ENCODE measurements at places on chromosomes 2 and 18.

DNA sequence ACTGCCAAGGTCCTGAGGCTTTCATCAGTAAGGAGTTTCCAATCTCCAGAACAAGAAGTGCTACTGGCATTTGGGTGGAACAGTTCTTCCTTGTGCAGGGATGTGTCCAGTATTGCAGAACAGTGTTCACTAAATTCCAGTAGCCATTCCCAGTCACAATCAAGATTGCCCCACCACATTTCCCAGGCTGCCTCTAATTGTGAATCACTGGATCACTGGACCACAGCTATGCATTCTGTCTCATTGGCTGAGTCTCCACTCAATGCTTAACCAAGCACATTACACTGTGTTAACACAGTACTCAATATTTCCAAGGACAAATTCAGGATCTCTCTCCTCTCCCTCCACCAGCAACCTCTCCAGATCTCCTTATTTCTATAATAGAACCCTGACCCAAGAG lies 160.2 kb upstream of the CCDC150 start:
- DNase-seq = no peak

DNA sequence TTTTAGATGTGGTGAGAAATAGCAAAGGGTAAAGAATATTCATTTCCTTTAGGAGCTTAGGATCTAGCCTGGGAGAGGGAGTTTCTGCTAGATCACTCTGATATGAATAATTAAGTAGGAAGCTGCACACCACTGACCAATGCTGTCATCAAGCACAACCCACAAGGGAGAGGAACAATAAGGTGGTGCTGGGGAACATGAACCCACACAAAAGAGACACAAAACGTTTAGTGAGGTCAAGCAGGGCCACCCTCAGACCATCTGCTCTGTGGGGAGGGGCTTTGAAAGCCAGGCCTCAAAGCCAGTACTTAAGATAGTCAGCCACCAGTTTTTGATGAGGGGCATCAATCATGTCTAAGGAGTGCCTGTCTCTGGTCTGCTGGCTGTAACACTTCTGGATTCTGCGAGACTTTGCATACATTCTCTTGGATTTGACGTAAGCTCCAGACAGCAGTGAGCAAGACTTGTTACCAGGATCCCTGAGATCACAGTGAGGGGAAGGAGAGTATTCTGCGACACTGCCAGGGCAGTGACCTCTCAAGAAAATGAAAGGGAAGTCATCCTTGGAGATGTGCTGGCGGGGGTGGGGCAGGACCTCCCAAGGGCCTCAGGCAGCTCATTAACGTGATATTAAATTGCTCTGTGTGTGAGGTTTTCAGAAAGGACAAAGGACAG lies 127.0 kb downstream of the CCBE1 start:
- DNase-seq = no peak

DNA sequence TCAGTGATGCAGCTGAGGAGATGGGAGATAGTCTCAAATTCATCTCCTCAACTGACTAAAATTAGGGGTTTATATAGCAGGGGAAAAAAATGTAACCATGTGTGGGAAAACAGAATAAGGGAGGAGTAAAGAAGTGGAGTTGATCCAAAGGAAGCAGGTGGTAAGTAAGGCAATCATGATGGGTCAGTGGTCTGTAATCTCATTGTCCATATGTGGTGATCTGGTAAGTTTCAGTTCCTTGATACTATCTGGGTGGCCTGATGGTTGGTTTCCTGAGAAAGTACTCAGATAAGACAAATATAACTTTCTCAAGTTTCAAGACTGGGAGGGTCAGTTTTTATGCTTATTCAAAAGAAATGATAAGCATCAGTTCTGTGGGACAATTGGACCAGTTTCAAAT lies 312.3 kb upstream of the KCNJ3 start:
- DNase-seq = no peak

- DNase-seq = no peak
Measured at GRCh38 chr18:73741946-73742345, 405.7 kb downstream of the FBXO15 start.

GRCh38 chr2:109231996-109232705 lies 103.1 kb downstream of the SH3RF3 start:
- no peak for DNase-seq

DNA sequence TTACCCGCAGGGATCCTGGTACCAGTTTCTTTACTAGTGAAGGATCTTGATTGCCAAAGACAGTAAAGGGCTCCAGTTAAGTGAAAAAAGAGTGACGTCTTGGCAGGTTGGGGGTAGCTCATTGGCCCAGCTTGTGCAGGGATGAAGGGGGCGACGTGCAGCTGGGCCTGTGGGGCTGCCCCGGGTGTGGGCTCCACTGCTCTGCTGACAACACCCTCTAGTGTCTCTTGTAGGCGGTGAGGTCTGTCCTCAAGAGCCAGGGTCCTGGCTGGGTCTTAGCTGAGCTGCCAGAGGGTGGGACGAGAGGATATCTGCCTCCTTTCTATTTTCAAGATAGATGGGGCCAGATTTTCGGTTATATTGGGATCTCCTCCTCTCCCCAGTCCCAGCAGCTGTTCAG lies 6.1 kb downstream of the ARHGEF4 start:
- DNase-seq = no peak

GRCh38 chr18:56637711-56638231 lies 621 bp downstream of the TXNL1 start:
- DNase-seq = no peak

DNA sequence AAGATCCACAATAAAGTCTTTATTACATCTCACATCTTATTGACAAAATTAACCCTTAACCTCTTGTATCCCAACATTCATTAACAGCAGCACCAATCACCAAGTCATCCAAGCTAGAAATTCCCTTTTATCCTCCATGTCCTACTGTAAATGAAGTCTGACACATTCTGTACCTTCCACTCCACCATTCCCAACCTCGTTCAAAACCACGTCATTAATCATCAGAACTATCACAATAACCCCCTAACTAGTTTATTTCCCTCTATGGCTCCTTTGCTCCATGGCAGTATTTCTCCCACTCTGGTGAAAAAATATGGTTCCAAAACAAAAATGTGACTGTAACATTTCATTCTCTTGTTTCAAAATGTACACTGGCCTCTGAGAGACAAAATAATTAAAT lies 1626.2 kb downstream of the LRP1B start:
- DNase-seq = no peak

DNA sequence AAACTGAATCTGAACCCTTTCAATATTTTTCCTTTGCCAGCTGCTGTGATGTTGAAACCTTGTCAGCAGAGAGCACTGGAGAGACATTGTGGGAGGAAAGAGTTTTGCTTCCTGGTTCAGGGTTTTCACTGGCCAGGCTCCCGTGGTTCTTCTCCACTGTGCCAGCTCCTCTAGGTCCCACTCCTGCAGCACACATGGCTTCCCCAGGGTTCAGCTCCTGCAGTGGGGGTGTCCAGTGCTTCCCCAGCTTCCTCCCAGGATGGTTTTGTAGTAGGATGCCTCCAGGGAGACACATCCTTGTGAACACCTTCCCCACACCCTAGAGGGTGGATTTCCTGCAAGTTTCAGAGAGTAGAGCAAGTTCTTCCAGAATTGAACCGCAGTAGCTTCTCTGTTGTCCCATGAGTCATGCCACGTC lies 24.0 kb upstream of the SULT1C3 start:
- DNase-seq = no peak

DNA sequence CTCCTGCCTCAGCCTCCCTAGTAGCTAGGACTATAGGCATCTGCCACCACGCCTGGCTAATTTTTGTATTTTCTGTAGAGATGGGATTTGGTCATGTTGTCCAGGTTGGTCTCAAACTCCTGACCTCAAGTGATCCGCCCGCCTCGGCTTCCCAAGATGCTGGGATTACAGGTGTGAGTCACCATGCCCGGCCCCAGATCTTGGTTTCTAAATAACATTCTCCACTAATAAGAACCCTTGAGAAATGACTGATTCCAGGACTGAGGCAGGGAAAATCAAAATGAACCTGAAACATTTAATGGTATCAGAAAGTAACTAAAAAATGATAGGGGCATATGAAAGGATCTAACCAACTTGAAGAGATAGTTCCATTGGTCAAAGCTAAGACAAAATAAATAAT lies 34.0 kb downstream of the BMPR2 start:
- DNase-seq = no peak

DNA sequence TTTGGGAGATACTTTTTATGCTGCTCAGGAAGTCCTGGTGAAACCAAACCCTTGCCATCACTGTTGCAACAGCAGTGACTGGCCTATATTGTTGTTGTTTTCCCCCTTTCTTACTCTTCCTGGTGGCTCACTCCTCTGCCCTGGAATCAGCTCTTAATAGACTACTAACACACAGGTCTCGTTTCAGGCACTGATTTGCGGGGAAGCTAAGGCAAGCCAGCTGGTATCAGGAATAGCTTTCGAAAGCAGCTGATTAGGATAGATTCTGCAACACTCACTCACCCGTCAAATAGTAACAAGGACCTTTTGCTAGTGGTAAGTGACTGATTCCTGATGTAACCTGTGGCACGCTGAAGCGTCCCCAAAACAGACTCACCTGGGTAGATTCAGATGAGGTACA lies 360.4 kb downstream of the PLCL1 start:
- no peak for DNase-seq

DNA sequence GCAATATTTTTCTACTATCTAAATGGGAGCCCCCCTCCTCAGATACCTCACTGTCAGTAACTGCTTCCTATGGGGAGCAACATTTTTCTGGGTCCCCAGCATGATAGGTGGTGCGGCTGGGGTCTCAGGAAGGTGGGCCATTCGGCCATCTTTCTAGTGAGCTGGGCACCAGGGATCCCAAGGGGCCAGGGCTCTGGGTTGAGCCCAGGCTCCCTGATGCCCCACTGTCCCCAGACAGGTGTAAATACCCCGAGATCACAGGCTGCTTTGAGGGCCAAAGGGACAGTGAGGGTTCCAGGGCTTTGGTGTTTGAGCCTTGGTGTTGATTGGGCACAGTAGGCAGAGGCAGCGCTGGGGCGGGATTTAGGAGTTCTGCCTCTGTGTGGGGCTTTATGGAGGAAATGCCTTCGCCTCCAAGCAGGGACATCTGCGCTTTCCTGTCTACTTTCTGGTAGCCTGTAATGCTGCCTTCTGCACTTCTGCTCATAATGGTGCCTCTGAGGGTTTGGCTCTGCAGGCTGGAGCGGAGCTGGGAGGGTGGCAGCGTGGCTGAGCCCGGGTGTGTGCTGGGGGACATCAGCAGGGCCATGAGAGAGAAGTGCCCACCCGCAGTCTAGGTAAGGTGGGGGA lies 5.3 kb downstream of the ITM2C start:
- DNase-seq = no peak

- DNase-seq = no peak
Measured at GRCh38 chr2:239805043-239805329, 220.2 kb downstream of the NDUFA10 start.
